D721Med (cell line): ENCODE measurements at places on chromosomes 2 and 18.

- DNase-seq, result no peak
Observed at GRCh38 chr2:52312486-52312885, 1280.6 kb upstream of the NRXN1 start.

GRCh38 chr2:207791579-207792243, 22.0 kb upstream of the FZD5 start:
- DNase-seq, result no peak

DNA sequence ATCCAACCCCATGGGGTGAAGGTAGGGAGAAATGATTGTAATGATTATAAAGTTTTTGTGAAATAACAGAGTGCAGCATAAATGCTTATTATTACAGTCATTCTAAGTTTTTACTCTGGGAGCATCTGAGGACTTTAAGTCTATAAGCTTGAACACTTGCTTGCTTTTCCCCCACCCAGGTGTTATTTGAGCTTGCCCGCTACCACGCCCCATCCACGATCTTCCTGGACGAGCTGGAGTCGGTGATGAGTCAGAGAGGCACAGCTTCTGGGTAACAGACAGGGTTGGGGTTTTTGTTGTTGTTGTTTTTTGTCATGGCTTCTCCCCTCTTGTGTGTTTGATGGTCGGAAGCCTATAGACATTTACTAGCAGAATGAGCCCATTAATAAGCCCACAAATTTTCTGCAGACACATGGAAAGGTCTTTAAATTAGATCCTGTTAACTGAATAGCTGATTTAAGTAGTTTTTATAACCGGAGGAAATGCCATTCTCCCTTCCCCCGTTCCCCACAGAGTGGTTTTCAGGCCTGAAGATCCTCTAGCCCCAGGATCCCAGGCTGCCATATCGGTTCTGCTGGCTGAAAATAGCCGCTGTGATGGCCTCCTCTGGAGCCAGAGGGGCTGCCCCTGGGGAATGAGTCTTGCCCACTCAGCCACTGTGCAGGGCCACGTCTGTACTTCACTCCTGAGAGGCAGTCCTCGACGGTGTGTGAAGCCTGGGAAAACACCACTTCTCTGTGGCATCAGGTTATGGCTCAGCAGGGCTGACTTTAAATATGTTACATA, 39.9 kb upstream of the ELOA2 start:
- DNase-seq, result no peak

- no peak for DNase-seq
Observed at GRCh38 chr18:37570336-37570930, 4.8 kb upstream of the CELF4 start.
